ENCODE measurements at places on chromosomes 3 and 15.

GRCh38 chr3:40258555-40258954 lies 51.0 kb upstream of the EIF1B start:
- DNase-seq = peak; percentile 49

DNA sequence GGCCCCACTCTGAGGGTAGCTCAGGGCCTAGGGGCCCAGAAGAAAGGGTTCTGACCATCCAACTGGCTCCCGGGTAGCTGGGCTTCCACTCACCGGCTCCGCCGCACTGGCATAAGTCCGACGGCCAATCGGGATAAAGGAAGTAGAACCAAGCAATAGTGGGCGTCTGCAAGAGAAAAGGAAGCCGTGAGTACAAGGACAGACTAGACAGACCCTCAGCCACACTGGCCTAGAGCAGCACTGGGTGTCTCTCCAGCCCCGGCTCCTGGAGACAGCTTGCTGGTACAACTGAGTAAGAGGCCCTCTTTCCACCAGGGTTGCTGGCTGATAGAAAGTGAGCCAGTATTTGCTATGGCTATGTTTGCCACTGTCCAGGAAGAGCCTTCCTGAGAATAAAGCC lies 22.4 kb downstream of the BDH1 start:
- DNase-seq = no peak

GRCh38 chr3:154195620-154196356 lies 74.6 kb downstream of the ARHGEF26 start:
- DNase-seq = no peak

- DNase-seq = no peak
These were observed 38.5 kb downstream of the HDC start for GRCh38 chr15:50227076-50227475.

DNA sequence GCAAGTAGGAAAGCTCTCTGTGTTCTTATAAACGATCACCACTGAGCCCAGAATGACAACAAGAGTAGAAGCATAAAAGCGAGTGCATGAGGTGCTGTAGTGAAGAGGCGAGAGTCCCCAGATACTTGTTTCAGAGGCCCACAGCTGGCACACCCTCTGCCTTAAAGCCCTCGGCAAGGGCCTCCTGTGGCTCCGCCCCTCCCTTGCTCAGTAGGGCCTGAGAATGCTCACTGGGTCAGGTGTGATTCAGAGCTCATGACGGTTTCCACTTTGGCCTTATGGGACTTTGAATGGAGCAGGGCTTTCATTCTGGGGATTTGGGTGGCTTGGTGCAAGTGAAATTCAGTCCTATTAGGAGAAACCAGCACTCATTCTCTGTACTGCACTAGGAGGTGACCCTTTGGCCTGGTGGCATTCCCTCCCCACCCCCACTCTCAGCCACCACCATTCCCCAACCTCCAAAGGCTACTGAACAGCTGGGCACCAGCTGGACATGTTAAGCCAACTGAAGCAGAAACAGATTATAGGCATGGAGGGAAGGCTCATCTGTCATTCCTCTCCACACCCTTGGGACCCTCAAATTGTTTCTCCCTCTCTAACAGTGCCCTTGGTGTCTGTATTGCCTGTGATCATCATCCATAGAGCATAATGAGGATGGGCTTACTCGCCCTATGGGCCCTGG lies 109.6 kb upstream of the CTDSPL start:
- no peak for DNase-seq
